Stimulated activated CD8-positive, alpha-beta memory T cell treated with anti-CD3 and anti-CD28 coated beads, Interleukin-4, amount 100 ng/mL, for 1 hour (primary cell): ENCODE measurements at places on chromosomes 2 and 18.

GRCh38 chr2:135030826-135031225, 16.4 kb downstream of the MAP3K19 start:
- DNase-seq = no peak

- DNase-seq = no peak
These were observed 7.0 kb upstream of the ALPK2 start for GRCh38 chr18:58635891-58636290.

- DNase-seq = no peak
These were observed 52.8 kb downstream of the CLASP1 start for GRCh38 chr2:121596221-121597080.

DNA sequence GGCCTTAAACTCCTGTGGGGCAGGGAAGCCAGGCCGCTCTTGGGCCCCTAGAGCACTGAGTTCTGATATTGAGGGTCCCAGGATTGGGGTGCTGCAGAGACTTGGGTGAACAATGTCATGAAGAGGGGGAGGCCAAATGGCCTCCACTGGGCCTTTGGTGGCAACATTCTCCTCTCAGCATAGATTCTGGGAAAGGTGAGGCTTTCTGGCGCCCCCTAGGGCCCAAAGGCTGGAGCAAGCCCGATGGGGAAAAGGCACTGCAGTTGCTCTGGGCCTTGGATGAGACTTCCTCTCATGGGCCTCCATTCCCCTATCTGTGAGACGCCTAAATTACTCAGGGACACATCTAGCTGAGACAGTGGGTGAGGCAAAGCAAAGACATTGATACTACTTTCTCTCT, 84.8 kb downstream of the ACAA2 start:
- no peak for DNase-seq

DNA sequence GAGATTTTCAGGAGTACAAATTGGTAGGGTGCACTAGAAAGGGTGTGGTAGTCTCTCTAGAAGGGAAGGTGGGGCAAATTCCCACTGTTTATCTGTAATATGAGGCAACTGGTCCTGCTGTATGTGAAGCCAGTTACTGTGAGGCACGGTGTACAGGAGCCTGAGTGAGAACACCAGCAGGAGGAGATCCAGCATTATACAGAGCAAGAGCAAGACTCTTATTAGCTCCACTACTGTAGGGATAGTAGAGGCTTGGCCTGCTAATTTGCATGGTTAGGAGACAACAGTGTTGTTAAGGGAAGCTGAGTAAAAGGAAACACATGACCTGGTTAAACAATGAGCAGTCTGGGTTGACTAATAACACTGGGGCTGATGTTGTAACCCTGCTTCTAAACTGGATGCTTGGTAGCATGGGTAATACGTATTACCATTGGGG, 76.3 kb upstream of the WDSUB1 start:
- no peak for DNase-seq

- DNase-seq = no peak
These were observed 399.4 kb downstream of the ZEB2 start for GRCh38 chr2:144120487-144120886.

DNA sequence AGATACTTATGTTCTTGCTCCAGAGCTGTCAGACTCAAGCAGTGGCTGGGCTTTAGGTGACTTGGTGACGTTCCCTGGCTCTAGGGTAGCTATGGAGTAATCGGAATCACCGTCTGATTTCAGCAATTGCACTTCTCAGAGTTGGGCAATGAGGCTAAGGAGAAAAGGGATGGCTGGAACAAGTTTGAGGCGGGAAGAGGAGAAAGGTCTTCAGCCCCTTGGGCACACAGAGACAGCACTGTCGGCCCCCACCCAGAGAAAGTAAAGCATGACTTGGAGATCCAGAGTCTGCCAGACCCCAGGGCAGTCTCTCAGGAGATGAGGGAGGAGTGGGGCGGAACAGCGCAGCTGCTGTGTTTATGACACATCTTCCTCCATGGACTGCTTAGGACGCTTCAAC, 114.5 kb downstream of the KLHL29 start:
- DNase-seq = no peak

DNA sequence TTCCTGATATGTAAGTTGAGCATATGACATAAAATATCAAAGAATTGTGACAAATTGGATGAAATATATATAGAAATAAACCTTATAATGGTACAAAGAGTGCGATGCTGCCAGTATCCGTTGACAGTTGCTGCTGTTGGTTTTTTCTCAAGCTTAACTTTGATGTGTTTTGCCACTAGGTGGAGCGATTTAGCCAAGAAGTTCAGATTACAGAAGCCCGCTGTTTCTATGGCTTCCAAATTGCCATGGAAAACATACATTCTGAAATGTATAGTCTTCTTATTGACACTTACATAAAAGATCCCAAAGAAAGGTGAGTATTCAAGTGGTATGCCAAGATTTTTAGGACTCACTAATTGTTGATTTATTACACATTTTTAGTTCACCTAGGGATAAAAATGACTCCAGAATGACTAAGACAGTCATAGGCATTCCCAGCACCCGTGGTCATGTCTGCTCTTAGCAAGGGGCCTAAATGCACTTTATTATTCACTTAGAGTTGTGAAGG, 2.1 kb downstream of the RRM2 start:
- DNase-seq = no peak

DNA sequence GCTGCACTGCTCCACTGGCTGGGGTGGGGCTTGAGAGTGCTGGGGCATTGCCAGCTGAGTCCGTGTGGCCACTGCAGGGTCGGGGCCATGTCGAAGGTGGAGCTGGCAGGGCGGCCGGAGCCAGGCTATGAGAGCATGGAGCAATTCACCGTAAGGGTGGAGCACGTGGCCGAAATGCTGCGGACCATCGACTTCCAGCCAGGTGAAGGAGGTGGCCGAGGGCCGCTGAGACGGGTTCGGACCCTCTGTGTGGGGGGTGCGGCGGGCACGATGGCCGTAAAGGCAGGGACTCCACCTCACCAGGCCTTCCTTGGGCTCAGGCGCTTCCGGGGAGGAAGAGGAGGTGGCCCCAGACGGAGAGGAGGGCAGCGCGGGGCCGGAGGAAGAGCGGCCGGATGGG, 2.1 kb downstream of the UCN start:
- no peak for DNase-seq

DNA sequence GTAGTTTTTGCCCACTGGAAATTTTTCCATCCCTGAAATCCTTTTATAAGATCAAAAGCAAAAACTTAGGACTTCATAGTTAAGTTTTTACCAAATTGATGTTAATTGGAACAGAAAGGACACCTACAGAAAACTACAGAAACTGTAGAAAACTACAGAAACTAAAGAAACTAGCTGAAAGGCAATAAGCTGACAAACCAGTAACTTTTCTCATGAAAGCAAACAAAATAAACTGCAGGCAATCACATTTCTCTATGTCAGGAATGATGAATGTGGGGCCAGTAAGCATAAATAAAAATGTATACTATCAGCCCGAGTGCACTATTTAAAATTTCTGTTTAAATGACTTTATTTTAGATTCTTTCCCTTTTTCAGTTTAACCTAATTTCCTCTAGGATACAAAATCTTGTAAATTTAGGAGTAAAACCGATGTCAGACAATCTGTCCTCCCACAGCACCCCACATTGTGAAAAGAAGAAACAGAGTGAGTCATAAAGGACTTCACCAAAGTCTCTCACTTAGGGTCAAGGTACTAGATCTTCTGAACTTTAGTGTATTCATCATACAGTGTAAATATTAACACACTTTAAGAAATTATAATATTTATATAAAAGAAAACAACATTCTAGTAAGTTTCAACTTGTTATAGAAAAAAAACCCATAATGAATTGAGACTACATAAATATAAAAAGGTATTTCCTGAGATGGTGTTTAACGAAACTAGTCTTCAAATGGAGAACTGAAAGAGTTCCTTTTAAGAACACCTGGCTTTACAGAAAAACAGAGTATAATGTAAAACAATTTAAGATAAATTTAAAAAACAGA, 46.6 kb downstream of the USP40 start:
- DNase-seq = no peak

DNA sequence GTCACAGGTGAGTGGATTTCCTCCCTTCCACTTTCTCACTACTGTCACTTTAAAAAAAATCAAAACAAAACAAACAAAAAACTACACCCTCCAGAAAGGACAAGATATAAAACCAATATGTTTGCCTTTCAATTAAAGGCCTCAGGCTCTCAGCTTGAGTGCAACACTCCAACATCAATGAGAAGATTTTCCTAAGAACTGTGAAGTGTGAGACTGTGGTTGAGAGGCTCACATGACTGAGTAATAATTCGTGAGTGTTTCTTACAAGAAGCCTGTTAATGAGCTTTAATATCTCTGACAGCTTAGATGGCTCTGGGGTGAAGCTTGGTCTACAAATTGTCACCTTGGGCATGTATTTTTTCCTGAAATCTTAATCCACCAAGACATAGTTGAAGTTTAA, 216.1 kb downstream of the ETAA1 start:
- no peak for DNase-seq

- no peak for DNase-seq
These were observed 36.1 kb downstream of the C18orf54 start for GRCh38 chr18:54393648-54394294.

DNA sequence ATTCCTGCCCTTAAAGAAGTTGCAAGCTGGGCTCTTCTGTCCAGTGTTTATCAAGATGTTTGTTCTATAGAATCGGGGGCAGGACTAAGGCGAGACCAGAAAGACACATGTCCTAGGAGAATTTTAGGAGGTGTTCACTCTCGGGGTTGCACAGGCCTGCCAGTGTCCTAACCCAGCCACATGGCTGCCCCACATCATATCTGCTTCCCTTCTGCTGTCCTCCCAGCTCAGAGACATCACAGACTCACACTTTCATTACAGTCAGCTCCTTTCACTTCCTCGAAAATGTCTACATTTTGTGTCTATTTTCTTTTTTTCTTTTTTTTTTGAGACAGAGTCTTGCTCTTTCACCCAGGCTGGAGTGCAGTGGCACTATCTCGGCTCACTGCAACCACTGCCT, 10.7 kb upstream of the MRO start:
- DNase-seq = no peak

DNA sequence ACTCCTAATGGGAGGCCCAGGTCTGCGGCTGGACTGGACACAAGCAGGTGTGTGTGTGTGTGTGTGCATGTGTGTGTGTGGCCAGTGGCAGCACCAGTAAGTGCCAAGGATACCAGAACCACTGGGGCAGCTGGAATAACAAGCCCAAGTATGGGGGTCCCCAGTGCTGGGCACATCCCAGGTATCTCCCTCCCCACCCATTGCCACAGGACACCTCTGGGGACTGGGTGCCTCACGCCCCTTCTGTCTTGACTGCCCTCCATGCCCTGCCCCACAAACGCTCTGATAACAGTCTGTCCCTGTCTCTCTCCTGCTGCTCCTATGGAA, 9.0 kb downstream of the SPEG start:
- no peak for DNase-seq

DNA sequence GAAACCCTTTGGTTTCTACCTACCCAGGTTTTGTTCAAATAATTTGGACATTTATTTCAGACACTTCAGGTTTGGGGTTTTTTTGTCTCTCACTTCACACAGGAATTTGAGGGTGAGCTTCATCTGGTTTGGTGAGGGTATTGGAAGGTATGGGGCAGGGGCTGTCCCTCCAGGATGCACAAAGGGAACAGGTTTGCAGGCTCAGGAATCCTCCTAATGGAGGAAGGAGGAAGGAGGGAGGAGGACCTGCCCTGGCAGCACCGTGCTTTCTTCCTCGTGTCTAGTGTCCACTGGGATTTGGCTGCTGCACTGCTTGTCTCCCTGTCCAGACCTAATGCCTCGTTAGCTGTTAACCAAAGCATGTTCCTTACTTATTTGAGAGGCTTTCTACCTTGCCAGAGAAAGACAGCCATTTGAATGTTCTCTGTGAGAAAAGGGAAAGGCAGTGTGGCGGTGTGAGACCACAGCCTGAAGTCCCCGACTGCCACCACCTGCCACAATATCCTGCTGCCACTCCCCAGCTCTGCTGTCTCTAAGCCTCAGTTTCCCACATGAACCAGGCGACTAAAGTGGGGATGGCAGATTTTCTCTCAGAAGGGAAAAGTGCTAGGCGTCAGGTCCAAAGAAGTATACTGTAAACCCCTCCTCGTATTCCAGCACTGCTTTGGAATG, 2.2 kb upstream of the SLC4A5 start:
- DNase-seq = no peak

- no peak for DNase-seq
These were observed 38.5 kb upstream of the CSRNP3 start for GRCh38 chr2:165431014-165431413.

GRCh38 chr2:208542465-208543041, 136.0 kb downstream of the PTH2R start:
- DNase-seq = no peak

DNA sequence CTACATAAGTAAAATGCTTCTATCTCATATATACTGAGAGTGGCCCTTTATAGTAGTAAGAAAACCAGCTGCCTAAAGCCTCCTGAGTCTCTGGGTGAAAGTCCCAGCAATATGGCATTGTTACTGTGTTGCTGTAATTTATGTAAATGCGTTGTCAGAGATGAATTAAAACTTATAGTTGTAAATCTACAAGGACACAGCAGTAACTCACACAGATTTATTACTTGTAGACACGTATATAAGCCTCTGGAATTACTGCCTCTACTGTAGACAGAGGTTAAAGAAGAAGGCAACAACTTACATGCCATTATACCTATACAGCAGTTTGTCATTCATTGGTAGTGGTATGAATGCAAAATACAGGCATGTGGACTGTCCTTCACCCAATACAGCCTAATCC, 169.1 kb upstream of the BOD1L2 start:
- DNase-seq = no peak

- DNase-seq = no peak
These were observed 211.4 kb downstream of the ZBTB7C start for GRCh38 chr18:48197819-48198218.

GRCh38 chr18:32469190-32469651, 1.5 kb downstream of the GAREM1 start:
- DNase-seq = no peak

GRCh38 chr2:122307763-122308162, 552.3 kb downstream of the TSN start:
- DNase-seq = no peak

DNA sequence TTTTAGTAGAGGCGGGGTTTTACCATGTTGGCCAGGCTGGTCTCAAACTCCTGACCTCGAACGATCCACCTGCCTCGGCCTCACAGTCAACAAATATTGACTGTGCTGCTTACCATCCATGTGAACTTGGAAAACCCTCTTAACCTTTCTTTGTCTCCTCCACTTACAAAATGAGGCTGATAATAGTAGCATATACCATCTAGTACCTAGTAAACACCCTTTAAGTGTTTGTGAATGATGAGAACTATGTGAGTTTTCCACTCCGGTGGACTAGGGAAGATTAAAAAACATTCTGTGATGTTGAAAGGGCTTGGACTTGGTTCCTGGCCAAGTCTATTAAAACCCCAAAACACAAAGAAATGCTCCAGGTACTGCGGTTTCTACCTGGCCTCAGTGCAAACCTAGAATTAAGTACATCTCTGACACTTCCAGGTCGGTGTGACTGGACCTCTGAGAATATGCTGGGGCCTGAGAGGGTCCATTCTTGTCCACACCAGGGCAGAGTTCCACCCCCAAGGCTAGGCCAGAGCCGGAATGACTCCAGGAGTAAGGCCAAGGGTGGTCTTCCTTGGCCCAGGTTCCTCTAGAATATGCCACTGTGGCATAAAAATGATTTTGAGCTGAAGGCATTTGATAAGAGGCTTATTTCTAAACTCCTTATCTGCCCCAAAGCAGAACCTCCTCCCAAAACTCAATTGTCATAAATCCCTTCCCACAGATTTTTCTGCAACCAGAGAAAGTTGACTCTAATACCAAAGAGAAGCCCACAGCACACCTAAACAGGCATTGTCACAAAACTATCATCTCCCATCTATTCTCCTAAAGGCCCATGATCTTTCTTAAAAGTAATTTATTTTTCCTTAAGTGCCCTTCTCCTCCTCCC, 217.5 kb downstream of the TGIF1 start:
- DNase-seq = no peak

- DNase-seq = no peak
These were observed 11.7 kb downstream of the RHBDD1 start for GRCh38 chr2:226847511-226847910.
